ENCODE measurements at places on chromosomes 5 and 9.

GRCh38 chr9:89765211-89765946, 160.6 kb downstream of the GADD45G start:
- DNase-seq = no peak

GRCh38 chr5:149448831-149449714, 70.0 kb upstream of the IL17B start:
- DNase-seq = no peak

DNA sequence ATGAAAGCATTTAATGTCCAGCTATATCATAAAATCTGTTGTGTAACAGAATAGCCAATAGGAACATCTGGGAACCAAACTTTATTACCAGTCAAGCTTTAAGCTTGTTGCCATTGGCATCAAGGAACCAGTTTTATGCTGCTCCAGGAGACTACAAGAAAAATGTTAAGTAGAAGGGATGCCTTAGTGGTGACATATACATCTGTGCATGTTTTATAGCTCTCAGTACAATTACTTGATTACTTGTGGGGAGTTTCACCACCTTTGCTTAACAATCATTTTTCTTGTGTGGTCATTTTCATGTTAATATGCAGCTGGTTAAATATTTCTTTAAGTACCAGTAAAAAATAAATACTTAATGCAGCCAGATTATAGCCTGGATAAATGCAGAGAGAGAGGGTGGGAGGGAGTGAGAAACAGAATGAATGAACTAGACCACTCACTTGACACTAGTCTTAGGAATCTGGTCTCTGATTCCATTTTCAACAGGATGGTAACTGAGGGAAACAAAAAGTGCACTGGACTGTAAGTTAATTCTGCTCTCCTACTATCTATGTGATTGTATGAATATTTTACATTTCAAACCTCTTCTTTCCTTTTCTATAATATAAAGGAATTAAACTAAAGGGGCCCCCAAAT, 35.7 kb upstream of the LURAP1L start:
- no peak for DNase-seq

DNA sequence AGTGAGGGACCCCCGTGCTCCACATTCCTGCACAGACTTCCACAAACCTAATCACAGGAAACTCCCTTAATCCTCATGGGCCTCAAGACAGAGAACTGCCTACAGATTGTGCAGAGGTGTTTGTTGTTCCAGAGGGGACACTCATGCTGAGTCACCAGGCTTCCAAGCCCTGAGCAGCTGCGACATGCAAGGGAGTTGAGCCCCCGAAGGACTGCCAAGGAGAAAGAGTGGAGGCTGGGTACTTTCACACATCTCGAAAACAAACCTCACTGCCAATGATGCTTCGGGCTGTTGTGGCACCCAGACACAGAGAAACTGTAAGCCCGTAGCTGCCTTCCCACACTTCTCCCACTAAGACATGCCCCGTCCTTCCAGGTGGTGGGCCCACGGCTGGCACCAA, 480.8 kb downstream of the CDH12 start:
- DNase-seq = no peak

DNA sequence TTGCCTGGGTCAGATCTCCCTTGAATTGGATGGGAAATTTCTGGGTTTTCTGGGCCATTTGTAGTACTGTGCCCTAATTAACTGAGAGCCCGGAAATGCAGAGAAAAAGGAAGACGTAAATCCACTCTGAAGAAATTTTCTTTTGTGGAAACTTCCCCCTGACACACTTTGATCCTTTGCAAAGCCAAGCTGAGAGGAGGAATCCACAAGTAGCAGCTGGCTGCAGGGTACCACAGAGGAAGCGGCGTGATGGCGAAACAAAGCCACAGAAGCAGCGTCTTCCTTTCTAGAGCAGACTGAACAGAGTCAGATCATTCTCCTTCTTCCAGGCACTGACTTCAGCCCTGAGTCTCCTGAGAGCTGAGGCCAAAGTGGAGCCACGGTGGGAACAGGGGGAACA, 47.1 kb upstream of the ZNF354A start:
- peak; percentile 16 for DNase-seq

GRCh38 chr5:4007001-4007400, 411.4 kb downstream of the IRX1 start:
- no peak for DNase-seq

- no peak for DNase-seq
These were observed 61.7 kb downstream of the MRPL36 start for GRCh38 chr5:1737790-1738405.

- DNase-seq = no peak
These were observed 281.5 kb downstream of the GADD45G start for GRCh38 chr9:89886281-89886700.

DNA sequence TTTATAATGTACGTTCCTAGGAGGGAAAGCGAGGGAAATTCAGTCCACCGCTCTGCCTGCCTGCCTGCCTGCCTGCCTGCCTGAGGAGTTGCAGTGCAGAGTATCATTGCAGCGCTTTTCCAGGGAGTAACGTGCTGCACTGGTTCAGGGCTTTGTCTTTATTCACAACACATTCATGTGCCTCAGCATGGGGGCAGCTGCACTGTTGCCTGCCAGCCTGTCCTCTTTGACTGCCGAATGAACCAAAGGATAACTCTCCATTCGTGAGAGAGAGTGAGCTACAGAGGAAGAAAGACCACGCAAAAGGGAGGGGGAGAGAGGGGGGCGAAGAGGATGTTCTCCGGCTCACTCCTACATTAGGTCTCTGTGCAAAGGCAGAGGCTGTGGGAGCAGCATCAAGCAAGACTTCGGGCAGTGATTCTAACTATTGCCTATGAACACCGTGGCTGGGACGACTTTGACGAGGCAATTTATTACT, 791.2 kb downstream of the MAT2B start:
- DNase-seq = no peak

DNA sequence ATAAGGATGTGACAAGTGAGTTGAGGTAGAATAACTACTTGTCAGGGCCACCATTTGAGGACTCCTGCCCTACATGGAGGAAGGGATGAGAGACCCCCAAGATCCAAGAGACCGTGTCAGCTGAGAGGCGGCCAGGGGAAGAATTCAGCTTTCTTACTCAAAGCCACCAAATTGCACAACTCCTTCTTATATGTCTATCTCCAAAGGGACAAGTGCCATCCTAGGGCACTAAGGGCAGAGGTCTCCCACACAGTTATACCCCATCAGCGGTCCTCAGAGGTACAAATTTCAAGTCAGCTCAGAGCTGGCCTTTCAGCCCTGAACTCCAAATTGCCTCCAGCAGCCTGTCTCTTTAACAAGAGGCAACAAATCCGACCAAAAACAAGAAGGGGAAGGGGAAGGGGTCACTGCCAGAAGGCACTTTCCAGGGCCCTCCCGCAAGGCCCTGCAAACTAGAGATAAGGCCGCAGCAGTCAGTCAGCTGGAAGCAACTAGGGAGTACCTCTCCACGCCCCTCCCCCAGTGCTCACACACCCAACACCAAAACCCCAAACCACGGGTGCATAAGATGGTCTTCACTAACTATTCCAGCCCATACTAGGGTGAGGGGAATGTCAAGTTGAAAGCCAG, 6.1 kb upstream of the STOML2 start:
- DNase-seq = no peak

- no peak for DNase-seq
These were observed 79.2 kb downstream of the MEGF10 start for GRCh38 chr5:127369796-127370195.

DNA sequence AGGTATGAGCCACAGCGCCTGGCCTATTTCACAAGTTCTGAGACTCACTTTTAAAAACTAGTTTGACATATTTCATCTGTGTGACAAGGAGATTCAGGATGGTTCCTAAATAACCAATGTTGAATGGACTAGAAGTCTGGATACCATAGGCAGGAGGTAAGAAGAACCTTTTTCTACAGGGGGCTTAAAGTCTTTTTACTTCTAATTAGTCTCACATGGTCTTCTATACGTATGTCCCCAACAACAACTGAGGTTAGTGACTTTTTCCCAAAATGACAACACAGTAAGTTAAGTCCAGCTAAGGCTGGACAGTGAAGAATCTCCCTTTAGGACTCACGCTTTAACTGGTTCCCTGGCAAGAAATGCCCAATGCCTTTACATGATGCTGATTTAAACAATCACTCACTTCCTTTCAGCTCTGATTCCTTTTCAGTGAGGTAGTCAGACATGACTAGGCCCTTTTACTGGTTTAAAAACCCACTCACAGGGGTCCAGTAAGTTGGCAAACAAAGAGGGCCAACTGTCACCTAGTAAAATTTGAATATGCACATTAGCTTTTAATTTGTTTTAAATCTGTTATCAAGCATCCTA, 12.1 kb upstream of the HAUS6 start:
- DNase-seq = no peak

DNA sequence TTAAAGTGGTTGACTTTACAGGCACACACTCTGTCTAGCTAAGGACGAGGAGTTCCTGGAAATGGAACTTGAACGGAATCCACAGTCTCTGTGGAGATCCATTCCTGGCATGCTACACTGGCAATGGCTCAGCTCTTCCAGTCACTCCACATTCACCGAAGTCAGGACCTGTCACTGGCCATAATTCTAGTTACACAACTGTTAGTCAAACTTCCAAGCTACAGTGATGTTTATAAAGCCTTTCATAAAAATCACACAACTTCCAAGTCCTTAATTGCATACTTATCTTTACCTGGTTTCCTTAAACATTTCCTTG, 15.7 kb downstream of the CDC14B start:
- DNase-seq = no peak

DNA sequence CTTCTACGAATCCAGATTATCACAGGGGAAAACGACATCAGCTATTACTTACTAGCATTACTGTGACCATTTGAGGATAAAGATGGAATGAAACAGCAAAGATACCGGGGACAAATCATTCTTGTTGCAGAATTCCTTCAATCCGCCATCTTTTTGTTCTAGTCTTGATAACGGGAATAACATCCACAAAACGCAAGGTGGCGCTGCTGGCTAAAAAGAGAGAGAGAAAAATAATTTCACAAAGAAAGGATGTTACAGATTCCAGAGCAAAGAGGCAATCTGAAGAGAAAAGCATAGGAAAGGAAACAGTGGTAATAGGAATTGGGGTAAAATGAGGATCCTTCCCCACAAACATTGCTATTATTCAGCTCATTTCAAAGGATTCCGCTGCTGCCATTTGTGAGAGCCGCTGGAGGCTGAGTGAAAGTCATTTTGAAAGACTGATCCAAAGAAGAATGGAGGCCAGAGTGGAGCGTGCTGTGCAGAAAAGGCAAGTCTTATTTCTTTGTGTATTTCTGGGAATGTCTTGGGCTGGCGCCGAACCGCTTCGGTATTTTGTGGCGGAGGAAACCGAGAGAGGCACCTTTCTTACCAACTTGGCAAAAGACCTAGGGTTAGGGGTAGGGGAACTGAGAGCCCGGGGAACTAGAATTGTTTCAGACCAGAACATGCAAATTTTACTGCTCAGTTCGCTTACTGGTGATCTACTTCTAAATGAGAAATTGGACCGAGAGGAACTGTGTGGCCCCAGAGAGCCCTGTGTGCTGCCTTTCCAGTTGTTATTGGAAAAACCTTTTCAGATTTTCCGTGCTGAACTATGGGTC, at the start of gene PCDHB7:
Gene PCDHB7, plus strand, starts transcription at position 264 of the 824 bp plus-strand sequence. Its CDS starts 192 bp downstream, at position 456.
- no peak for DNase-seq

DNA sequence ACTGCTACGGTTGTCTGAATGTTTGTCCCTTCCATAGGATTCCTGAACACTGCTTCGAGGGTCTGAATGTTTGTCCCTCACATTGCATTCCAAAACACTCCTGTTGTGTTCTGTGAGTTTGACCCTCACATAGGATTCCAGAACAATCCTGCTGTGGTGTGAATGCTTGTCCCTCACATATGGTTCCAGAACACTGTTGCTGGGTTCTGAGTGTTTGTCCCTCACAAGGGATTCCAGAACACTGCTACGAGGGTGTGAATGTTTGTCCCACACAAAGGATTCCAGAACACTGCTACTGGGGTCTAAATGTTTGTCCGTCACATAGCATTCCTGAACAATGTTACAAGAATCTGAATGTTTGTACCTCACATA, 201.2 kb downstream of the FOXD4L6 start:
- no peak for DNase-seq

GRCh38 chr5:80134876-80135275, 99.7 kb downstream of the THBS4 start:
- DNase-seq = no peak

DNA sequence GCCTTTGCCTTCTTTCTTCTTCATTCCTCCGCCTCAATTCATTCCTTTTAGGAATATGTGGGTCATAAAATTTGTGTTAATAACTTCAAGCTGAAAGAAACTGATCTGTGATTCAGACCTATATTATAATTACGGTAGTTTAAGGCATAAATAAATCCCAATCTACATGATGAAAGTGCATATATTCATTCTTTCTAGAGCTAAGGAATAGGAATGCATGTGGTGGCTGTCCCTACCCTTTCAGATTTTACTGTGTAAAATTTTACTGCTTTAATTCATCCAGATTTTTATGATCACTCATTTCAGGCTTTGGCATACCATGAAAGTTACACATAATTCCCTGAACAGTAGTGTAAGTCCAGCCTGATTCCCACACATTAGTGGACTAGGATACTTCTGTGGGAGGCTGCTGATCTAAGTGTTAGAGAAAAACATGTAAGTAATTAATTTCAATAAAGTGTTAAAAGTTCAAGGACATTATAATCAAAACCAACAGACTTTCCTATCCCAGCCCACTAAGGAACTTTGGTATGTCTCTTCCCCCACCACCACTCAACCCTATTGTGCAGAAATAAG, 83.1 kb downstream of the HINT1 start:
- no peak for DNase-seq
